ENCODE measurements at places on chromosomes 11 and 22. TPM values are rescaled to one million over a fixed set of nuclear protein-coding genes. Genes with fewer than 3 reads are reported as not detected.

SERPINH1 gene
- 297 TPM for total RNA-seq

RASL10A gene
- not detected for total RNA-seq

BTG4 gene
- not detected for total RNA-seq

LDHAL6A gene
- total RNA-seq = not detected

PNPLA3 gene
- not detected for total RNA-seq

B3GAT1 gene
- total RNA-seq = 21.0 TPM

OR52H1 gene
- not detected for total RNA-seq

MYBPC3 gene
- total RNA-seq = 0.73 TPM

APOA5 gene
- total RNA-seq = not detected

HBB gene
- total RNA-seq = 5.8 TPM

MAPK8IP1 gene
- total RNA-seq = not detected

UBQLN3 gene
- total RNA-seq = not detected

PATE2 gene
- total RNA-seq = not detected

C22orf42 gene
- not detected for total RNA-seq

CELSR1 gene
- 0.29 TPM for total RNA-seq

Measured in stomach (tissue), 19 donors.